ENCODE measurements at places on chromosomes 2 and 18.

GRCh38 chr2:101401326-101401665 is 14.0 kb upstream of the CREG2 start:
- no peak for DNase-seq

DNA sequence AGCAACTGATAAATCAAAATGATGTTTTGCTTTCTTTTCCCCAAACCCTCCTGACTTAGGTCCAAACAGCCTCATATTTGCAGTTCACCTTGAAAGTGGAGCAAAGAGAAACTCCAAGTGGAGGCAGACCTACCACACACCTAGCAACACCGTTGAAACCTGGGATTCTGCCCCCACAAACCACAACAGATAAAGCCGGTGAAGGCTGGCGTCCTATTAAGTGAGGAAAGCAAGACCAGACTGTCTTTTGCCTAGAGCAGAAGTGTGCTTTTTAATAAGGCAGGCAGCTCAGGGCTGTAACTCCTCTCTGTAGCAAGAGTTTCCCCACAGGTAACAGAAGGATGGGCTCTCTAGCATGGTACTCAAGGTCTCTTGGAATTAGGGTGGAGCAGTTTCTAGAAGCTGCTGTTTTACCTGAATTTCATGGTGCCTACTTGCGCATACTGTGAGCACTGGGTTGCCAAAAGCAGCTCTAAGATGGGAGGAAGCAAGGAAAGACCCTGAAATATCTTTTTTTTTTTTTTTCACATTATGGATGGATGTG is 336.9 kb downstream of the BCL11A start:
- DNase-seq: no peak

GRCh38 chr2:23801396-23801795 is 125.5 kb downstream of the ATAD2B start:
- no peak for DNase-seq

GRCh38 chr18:45321520-45321919 is 293.8 kb upstream of the SLC14A2 start:
- no peak for DNase-seq

- DNase-seq: no peak
Observed at GRCh38 chr2:134682726-134683125, 36.1 kb downstream of the TMEM163 start.

GRCh38 chr2:43675646-43676321 is 445 bp downstream of the C1GALT1C1L start:
- no peak for DNase-seq

DNA sequence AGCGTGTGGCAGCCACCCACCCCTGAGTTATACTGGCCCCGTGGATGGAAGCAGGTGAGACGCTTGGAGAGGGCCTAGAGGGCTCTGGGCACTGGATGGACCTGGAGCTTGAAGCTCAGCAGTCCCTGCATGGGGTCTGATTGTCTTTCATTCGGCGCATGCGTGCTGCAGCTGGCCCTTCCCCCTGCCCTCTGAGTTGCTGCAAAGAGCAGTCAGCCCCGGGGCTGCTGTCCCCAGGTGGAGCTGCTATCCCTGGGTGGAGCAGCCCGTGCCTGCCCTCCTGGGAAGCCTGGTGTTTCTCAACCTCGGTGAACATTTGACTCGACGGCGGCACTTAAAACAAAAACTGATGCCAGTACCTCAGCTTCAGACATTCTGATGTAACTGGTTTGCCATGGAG is 29.6 kb downstream of the IGFBP5 start:
- peak; percentile 87 for DNase-seq

- no peak for DNase-seq
Observed at GRCh38 chr18:41666231-41666630, 288.8 kb upstream of the PIK3C3 start.

DNA sequence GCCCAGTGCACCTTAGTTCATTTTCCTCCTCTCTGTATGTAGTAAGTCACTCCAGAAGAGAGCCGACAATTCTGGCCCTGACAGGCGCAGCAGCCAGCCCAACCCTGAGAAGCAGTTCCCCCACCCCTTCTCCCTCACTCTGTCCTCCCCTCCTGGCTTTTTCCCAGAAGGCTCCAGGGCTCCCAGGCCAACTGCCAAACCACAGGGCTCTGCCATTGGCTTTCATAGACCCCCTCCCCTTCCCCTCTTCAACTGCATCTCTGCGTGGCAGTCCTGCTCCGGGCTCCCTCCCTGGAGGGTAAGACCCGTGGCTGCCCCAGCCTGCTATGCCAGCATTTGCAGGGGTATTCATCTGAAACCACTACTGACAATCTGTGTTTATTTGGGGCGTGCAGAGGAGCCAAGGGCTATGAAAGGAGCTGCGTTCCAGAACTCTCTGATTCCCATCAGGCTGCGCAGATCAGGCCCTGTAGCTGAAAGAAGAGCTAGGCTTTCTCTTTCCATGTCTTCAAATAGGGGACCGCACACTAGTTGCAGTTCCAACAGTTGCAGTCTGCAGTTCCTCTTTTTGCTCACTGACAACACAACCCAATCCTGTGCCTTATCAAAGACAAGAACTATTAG is 388.6 kb upstream of the TNP1 start:
- DNase-seq: peak; percentile 95

GRCh38 chr2:46164529-46165301 is 132.5 kb upstream of the EPAS1 start:
- no peak for DNase-seq

DNA sequence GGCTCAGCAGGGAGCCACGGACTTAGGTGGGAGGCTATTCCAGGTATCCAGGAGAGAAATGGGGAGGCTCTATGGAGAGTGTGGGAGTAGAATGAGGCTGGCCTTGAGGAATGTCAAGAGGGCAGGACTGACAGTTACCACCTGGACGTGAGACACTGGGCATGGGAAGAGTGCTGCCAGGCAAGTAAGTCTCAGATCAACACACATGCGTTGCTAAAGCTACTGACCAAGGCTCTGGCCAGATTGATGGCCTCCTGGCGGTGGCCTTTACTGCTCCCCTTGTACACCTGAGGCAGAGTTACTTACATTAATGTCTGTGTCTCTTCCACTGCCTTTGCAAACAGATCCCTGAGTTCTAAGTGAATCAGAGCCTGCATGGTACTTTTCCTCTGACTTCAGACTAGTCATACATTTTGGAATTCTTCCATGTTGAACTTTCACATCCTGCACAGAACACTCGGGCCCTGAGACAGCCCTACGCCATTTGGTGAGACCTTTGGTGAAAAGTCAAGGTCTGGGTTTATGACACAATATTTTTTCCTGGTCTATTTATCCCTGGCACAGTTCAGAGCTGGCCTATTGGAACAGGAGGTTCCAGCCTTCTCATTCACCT is 398.8 kb upstream of the TRIB2 start:
- no peak for DNase-seq

- DNase-seq: no peak
Observed at GRCh38 chr2:53150146-53150545, 617.5 kb upstream of the CHAC2 start.

GRCh38 chr18:40897884-40898283 is 1057.2 kb upstream of the PIK3C3 start:
- DNase-seq: no peak

DNA sequence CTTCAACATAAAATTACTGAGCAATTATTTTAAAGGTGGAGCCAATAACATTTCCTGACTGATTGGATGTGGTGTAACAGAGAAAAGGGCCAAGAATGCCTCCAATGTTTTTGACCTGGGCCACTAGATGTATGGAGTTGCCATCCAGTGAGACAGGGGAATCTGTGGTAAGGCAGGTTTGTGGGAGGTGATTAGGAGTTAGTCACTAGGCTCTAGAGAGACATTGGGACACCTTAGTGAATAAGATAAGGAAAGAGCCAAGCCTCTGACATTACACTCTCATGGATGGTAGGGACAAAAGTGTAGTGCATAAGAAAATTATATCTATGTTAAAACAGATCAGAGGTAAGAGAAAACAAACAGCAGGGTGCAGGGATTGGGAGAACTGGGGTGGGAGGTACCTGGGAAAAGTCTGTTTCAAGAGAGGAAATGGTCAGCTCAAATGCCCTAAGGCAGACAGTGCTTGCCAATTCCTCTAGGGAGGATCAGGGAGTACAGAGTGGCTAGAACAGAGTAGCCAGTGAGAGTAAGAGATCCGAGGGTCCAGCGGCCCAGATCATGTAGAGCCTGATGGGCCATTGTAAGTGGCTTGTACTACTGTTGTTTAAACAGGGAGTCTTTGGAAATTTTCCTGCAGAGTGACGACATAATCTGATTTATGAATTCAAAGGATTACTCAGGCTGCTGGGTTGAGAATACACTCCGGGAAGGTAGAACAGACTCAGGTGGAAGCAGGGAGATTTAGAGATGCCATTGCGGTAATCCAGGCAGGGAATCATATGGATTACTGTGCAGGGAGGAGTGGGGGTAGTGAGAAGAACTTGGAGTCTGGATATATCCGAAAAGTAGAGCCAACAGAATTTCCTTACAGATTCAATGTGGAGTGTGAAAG is 45.7 kb upstream of the CUL3 start:
- no peak for DNase-seq

GRCh38 chr2:215654148-215654819 is 218.4 kb upstream of the FN1 start:
- DNase-seq: no peak

- DNase-seq: no peak
Observed at GRCh38 chr18:60895181-60895580, 438.0 kb upstream of the CDH20 start.

- DNase-seq: no peak
Observed at GRCh38 chr2:177171418-177171865, 41.2 kb upstream of the HNRNPA3 start.

DNA sequence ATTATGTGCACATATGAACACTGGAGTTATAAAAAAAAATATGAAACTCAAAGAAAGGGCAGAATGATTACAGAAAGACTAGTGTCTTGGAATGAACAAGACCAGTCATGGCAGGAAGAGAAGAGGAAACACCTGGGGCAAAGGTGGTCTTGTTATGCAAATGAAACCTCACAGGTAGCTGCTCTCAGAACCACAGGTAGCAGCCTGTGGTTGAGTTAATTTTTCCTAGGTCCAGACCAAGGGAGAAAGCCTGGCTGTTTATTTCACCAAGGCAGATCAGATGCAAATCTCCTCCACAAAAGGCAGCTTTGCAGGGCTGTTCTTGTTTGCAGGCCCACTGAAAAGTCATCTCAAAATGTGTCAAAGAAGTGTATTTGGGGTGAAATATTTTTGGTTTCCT is 785.8 kb downstream of the RNF144A start:
- DNase-seq: no peak

- DNase-seq: no peak
Observed at GRCh38 chr18:68438983-68439382, 275.9 kb downstream of the TMX3 start.

- no peak for DNase-seq
Observed at GRCh38 chr2:38301969-38302702, 74.9 kb downstream of the ATL2 start.

DNA sequence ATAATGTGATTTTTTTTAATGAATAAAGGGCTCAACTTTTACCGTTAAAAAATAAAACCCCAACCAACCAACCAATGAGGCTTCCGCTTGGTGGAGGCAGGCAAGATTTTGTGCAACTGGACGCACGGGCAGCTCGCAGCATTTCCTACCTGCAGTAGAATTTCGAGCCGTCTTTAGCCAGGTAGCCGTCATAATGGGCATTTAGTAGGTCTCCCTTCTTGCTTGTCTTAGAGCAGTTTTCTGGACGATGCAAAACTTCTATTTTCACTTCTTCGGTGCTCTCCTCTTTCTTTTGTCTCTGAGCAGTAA is 316 bp downstream of the FKBP7 start:
- no peak for DNase-seq

- peak; percentile 36 for DNase-seq
Observed at GRCh38 chr2:24652265-24653182, 140.7 kb downstream of the PTRHD1 start.

- no peak for DNase-seq
Observed at GRCh38 chr18:3848316-3848715, 398.3 kb downstream of the TGIF1 start.

Data from NCI-H2171 treated with DMSO at 0.1 percent for 48 hours (cell line).